Right renal pelvis (tissue), 4 donors: ENCODE measurements at places on chromosomes 16 and 17.

- no peak for DNase-seq
These were observed 13.2 kb upstream of the SLC12A3 start for GRCh38 chr16:56851671-56852400.

DNA sequence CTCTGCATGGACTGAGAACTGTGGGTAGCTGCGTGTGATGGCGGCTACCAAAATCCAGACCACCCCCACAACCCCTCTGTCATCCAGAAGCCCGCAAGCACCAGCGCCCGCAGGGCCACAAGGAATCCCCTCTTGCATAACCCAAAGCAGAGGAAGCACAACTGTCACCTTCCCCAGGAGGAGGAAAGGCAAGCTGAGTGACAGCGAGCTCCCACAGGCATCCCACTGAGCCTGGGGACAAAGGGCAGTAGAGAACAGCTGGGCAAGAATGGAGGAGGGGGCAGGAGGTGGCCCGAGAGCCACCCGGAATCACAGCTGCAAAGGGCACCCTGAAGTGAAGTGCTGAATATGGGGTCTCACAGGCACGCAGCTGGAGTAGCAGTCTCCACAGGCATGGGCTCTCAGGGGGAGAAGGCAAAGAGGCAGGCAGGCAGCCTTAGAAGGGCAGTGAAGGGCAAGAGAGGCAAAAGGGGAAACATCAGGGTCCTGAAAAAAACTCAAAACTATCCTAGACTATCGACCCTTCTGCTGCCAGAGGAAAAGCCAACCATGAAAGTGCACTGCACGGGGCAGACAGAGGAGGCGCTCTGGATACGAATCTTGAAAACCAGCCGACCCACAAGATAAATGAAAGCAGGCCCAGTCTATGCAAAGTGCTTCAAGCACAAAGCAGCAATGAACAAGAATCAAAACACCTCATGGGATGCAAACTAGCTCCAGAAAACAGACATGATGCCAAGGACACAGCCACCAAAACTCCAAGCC is 17.1 kb downstream of the USP36 start:
- no peak for DNase-seq

DNA sequence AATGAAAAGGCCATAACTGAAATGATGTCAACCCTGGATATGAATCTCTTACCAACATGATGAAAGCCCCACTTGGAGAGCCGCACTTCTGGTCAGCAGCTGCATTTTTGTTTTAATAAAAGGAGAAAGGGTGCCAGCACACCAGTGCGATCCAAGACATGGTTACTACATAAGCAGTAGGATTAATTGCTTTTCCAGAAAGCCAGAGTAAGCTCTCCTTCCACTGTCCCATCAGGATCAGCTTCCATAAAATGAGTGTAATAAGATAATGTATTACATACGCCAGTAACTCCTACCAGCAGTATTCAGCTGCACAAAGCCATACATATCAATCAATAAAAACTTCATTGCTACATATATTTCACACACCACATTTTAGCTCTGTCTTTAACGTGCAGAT is 26.3 kb upstream of the NACA2 start:
- DNase-seq = no peak

DNA sequence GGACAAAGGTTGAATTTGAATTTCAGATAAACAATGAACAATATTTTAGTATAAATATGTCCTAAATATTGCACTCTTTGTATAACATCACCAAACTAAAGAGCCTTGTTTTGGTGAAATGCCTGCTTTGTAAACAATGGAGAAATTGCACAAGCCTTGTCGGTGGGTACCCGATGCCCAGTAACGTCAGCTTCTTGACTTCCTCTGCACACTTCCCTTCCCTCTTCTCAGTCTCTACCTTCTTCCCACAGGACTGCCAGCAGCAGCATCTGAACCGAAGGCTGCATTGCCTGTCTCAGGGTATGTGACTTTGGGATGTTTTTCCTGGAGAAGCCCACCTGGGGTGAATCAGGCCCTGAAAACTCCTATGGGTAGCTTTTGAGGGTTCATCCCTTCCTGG is 113.9 kb downstream of the UTP18 start:
- DNase-seq = no peak

DNA sequence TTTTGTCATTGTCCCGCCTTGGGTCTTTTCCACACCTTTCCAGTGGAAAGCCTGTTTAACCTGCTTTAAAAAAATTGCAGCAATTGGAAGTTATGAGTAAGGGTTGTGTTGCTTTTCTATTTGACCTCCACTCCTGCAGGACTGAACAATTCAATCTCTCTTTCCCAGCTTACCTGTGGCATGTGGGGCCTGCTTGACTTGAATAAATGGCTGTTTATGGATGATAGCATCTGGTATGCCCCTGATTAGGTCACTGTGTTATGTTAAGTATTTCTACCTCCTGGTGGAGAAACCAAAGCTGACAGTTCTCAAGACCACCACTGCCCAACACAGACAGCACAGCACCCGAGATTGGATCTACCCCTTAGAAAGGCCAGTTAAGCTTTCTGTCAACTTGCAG is 64.8 kb upstream of the NOG start:
- no peak for DNase-seq
